Stimulated activated CD4-positive, alpha-beta T cell treated with anti-CD3 and anti-CD28 coated beads, Interleukin-4, amount 100 ng/mL, for 24 hours (primary cell): ENCODE measurements at places on chromosomes 6 and 20.

DNA sequence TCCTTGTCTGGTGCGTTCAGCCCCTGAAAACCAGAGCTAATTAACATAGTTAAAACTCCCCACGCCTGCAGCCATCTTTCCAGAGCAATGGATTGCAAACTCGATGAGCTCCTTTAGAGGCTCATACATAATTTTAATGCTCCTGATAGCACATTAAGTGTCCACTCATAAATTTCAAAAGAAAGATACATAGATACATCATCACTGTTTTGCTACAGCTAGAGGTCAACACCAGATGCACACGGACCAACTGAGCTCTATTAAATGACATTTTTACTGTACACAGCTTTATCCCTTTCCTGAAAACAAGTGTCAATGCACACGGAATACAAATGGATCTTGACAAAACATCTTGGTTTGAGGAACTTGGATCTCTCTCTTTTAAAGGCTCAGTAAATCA, 91.3 kb upstream of the HDAC2 start:
- no peak for DNase-seq

DNA sequence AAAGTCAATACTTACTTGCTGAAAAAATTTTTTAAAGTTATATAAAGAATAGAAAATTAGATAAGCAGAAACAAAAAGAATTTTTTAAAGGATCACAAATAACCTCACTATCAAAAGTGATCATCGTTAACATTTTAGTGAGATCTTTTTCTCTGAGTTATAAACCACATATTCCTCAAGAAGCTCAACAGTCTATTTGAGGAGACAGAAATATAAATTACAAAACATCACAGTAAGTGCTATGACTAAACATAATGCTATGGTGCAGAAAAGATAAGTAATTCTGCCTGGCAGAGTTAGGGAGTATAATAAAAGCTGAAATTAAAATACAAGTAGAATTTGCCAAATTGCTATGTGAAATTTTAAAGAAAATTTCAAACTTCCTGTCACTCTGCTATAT, 226.7 kb downstream of the LMBRD1 start:
- DNase-seq = no peak

GRCh38 chr6:168216751-168217191, 102.8 kb downstream of the DACT2 start:
- no peak for DNase-seq

- DNase-seq = no peak
Measured at GRCh38 chr6:131275273-131275672, 140.0 kb downstream of the AKAP7 start.
